ENCODE measurements at places on chromosomes 16 and 17.

GRCh38 chr16:88813269-88814143, 1.8 kb upstream of the APRT start:
- DNase-seq, result no peak

DNA sequence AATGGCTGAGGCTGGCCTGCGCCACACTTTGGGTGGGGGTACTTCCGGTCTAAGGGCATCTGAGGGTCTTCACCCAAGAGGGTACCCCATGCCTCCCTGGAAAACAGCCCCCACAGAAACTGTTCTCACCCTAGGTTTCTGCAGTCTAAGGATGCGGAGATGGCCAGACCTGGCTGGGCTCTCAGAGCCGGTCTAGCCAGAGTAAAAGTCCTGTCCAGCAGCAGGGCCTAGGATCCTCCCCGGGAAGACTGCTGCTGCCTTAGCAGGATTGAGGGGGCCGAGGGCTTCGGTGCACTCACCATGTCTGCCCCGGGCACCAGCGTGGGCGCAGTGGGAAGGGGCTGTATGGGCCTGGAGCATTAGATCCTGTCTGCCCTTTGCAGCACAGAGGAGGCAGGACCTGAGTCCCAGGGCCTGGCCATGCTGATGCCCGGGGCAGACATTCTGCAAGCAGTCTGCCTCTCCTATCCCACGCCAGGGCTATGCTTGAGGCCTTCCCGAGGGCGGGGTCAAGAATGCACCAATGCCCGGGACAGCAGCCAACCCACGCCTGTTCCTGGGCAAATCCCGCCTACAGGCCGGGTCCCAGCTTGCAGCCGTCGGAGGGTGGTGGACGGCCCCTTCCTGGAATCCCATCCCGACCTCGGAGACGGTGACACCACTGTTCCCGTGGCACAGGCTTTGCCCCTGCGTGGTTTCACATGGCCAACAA, 54.7 kb downstream of the CBFA2T3 start:
- no peak for DNase-seq

GRCh38 chr17:413016-413350, 60.4 kb upstream of the RPH3AL start:
- DNase-seq, result no peak

DNA sequence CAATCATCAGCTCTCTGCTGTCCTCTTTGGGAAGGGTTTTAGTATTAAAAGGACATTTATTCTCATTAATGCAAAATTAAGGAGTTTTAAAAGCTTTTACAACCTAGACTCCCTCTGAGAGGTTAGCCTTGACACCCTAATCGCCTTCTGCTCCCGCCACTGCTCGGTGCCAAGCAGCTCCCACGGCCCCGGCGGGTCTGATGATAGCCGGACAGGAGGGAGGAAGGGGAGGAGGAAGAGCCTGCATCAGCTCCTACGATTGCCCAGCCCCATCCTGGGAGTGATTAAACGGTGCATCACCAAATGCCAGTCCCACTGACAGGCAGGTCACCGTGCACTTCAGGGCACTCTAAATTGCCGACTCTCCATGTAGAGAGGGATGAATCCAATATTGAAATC, 8.3 kb downstream of the SHPK start:
- no peak for DNase-seq

DNA sequence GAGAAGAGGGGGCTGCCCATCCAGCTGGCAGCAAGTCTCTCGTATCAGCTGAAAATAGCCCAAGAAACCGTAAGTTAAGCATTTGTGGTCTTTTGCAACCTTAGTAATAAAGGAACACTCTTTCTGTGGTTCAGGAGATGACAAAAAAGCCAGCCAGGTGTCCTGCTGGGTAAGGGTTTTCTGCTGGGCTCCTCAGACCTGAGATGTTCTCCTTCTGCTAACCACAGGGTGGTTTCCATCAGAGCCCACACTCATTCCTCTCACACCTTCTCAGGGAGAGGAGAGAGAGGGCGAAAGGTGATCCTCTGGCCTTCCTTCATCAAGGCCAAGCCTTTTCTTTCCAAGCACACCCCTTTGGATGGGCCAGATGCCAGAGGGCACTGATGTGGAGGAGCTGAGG, 70.7 kb downstream of the TEX14 start:
- DNase-seq, result no peak

DNA sequence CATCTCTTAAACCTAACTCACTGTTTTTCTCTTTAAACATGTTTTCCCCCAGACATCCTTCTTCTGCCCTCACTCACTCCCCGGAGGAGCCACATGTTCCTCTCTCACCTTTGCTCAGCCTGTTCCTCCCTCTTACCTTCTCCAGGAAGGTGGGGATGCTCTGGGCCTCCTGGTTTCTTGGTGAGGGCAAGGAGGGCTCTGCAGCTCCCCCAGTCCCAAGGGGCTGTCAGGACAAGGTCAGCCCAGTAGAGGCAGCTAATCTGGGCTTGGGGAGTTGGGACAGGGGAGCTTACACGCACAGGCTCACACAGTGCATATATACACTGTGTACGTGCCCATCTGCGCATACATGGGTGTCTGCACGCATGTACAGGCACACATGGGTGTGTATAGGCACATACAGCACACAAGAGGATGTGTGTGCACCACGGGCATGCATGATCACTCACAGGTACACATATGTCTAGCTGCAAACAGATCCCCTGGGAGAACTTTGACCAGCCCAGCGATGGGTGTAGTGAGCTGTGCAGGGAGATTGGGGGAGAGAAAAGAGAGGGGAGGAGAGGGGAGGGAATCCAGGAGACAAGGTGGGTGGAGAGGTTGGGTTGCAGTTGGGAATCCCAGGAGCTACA, 28.6 kb upstream of the SPNS3 start:
- DNase-seq, result no peak

DNA sequence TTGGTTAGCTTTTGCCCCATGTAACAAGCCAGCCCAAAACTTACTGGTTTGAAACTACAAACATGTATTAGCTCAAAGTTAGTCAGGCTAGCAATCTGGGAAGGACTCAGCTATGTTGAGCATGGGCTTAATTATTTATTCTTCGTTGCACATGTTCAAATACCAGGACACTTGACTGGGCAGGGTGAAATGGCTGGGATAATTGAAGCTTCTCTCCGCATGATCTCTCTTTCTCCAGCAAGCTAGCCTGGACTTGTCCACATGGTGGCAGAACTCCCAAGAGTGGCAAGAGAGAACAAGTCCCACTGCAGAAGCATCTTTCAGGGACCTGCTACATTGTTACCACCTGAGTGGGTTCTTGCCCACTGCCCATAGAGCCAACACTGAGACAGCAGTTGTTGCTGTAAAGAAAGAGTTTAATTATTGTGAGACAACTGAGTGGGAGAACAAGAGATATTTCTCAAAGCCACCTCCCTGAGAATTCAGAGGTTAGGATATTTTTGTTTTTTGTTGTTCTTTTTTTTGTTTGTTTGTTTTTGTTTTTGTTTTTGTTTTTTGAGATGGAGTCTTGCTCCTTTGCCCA, 16.8 kb upstream of the ATF7IP2 start:
- no peak for DNase-seq

DNA sequence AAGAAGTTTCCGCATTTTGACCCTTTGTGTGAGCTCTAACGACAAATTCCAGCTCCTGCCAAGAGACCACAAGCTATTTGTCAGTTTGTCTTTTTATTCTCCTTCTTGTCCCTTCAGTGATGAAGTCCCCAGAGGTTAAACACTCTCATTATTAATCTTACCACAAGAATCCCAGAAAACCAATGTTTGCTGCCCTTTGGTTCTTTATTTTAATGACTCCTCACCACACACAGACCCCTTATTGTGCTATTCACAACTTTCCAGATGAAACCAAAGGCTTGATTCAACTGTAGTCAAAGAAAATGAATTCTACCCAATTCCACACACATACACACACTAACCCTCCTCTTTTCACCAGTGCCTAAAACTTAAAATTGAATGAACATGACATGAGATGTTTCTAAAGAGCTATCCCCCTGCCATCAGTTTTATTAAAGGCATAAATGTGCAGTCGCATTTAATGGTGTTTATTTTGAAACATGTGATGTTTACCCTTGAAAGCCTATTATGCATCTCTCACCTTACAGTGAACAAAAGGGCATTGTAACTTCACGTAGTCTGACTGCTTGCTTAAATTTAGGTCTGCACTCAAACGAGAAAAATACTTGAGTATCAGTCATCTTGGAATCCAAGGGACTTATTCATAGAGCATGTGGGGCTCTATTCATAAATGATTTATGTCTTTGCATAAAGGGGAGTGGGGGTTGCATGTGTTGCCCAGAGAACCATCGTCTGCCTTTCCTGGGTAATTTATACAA, 44.1 kb downstream of the PCTP start:
- DNase-seq, result no peak

DNA sequence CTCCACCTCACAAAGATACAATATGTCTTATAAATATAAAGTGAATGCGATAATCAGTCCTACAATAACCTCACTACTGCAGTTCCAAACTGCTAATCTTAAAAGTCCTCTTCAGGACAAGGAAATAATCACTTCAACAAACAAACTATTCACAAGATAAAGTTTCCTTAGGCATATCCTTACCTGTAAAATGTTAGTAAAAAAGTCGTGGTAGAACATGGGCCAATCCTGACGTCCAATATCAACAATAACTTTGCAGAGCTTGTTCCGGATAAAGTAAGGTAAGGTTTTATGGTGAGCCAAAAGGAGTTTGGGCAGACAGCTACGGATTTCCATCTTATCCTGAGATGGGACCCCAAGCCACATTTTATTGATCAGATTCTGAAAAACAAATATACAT, 36.0 kb downstream of the XPO6 start:
- DNase-seq, result no peak

GRCh38 chr17:32486111-32486700, 587 bp upstream of the CDK5R1 start:
- DNase-seq, result peak; percentile 76

- no peak for DNase-seq
Measured at GRCh38 chr16:56985288-56985961, 3.9 kb upstream of the NLRC5 start.

DNA sequence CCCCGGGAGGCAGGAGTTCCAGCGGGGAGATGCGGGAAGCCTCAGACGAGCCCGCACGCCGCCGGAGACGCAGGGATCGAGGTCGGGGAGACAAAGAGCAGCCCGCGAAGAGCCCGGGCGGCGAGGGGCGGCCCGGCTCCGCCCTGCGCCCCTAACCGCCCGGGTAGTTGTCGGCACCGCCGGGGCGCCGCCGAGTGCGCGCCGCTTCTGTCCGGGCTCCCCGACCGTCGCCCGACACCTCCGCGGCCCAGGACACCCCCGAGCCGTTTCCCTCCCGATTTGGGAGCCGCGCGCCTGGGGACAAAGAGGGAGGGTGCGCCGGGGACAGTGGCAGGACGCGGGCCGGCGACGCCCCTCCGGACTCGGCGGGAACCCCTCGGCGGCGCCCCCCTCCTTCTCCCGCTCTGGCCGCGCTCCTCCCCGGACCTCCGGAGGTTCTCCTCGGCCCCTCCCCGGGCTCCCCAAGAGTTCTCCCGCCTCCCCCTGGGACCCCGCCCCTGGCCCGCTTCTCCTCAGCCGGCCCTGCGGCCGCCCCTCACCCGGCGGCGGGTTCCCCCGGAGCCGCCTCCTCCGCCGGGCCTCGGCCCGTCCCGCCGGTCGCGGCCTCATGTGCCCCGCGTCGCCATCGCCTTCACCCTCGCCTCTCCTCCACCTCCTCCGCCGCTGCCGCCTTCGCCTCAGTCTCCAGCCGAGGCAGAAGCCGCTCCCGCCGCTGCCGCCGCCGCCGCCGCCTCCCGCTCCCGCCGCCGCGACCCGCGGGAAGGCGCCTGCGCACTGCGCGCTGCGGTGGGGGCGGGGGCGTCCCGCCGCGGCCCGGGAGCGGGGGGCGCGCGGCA, at the start of gene GJC1:
GJC1 (minus strand) TSS at position 765 of the 836 bp plus-strand sequence. CDS start 24,470 bp downstream, outside the sequence.
- DNase-seq, result peak; percentile 84

DNA sequence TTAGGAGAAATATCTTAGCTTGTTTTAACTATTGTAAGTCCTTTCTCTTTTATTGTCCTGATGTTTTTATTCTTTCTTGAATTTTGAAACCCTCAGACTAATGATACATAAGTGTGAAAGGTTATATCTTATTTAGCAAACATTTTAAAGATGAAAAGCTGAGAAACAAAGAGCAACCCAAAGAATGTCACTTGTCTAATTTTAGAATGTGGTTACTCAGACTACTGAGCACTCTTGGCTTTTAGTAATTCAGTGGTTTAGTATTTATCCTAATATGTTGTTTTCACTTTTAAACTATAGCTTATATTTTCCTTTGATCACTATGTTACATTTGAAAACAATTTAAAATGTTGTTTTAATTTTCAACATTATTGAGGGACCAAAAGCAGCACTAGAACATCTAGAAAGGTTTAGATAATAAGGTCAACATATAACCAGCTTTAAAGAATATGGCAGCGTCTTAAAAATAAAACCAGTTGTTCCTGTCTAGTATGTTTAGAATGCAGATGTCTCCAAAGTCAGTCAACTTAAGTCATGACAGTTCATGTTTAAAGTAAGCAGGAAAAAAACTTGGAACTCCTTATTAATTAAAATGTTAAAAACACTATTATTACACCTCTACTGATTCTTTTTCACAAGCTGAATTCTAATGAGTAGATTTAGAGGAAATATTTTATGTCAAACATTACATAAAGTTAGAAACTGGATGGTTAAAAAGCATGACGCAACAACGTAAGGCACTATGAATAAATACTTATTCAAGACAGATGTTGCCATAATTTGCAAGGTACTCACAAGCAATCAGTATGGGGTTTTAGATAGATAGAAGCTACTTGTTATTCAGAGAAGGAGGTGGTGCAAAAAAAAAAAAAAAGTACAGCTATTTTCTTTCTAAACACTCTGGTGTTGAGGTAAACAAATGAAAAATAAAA, 2.4 kb downstream of the MBTD1 start:
- DNase-seq, result no peak

DNA sequence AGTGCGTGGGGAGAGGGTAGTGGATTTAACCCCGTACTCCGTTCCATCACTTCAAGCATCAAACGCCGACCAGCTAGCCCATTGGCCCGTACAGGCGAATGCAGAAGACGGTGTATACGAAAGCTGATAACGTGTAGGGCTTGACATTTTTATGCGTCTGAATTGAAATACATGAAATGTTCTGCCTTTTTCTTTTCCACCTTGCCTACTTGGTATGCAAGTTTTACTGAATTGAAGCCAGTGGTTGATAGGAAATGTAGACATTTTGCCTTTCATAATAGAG, 834 bp upstream of the STAT3 start:
- DNase-seq, result no peak

GRCh38 chr17:56737421-56738161, 96.1 kb downstream of the C17orf67 start:
- peak; percentile 20 for DNase-seq

DNA sequence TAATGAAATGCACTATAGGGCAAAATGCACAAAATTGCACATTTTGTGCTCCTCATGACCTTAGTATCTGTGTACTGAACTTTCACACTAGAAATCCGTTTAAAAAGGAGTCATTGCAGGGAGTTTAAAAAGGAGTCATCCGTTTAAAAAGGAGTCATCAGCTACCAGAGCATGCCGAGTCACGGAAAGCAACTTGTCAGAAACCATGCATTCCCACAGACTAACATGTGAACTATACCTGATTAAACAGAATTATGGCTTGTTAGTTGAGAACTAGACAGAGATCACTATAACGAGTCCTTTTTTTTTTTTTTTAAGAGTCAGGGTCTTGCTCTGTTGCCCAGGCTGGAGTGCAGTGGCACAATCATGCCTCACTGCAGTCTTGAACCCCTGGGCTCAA, 35.9 kb downstream of the SLC6A4 start:
- no peak for DNase-seq

- DNase-seq, result no peak
Measured at GRCh38 chr17:34095106-34095505, 160.0 kb upstream of the CCL2 start.
